ENCODE measurements at places on chromosomes 12 and 14.

DNA sequence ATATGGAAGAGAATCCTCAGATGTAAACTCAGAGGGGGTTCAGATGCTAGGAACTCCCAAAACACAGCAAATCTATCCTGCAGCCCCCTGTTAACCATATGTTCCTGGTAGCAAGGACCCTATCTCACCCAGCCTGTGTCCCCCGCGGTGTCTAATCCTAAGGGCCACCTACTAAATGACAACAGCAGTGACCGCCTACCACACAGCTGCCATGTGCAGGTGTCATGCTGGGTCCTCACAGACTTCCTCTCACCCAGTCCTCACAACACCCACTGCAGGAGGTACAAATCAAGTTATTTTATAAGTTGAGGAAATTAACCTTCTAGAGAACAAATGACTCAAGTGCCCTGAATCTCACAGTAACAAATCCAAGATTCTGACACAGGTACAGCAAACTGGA, 73.9 kb downstream of the ITPK1 start:
- no peak for DNase-seq

- DNase-seq: no peak
Measured at GRCh38 chr12:54141431-54142113, 47.2 kb downstream of the SMUG1 start.

DNA sequence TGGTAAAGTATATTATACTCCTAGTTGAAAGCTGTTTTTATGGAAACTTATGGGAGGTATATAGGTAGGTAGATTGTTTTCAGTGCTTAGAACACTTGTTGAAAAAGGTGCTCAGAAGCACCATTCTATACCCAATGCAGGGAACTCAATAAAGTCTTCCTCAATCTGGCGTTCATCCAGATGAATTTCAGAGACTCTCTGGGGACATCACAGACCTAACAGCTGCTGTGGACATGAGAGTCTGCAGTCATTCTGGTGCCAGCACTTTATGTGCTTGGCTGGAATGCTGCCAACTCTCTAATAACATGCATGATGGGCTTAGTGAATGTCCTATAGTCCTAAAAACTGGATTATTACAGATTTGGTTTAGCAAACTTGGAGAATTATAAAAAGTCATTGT, 115.9 kb downstream of the NTN4 start:
- no peak for DNase-seq

DNA sequence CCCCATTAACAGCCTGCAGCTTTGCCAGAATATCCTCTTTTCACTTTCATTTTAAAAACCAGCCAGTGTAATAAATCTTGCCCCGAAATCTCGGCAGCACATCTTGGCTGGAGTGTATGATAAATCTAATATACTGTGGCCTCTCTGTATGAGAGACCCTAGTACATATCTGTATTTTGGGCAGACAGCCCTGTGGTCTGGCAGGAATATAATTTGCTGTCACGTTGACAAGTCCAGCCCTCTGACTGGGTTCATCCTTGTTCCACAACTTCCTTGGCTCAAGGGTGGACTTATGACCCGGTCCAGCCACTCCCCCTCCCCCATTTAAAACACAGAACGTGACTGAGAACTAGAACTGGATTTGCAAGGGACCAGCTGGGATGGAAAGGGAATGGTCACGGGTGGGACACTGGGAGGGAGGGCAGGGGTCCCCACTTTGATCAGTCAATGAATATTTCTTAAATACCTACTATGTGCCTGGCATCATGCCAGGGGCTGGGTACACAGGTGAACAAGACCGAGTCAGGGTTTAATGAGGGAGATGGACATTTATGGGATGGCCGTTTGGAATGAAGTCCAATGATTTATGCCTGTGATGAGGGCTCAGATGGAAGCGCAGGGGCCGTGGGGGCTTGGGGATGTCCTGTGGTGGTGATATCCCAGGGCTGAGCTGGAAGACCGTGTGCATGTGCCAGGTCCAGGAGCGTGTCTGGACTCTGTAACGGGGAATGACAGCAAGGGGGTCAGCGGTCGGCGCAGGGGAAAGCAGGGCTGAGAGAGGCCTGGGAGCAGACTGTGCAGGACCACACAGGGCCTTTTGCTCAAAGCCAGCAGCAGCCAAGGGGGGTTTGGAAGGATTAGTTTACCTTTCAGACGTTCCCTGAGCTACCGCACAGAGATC, 190.5 kb downstream of the PHETA1 start:
- no peak for DNase-seq

DNA sequence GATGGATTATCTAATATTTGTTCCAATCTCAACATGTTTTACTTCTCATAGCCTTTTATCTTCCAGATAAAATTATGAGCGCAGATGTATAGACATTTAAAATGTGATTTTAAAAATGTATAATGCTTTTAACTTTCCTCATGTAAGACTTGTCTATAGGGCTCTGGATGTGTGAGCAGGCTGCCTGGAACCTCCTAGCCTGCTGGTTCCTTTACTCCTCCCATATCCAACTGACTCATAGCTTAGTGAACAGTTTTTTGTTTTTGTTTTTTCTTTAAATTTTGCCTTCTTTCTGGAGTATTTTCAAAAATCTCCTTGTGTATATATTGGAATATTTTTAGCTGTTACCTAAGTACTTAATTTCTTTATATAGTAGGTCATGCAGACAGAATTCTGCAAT, 115.4 kb downstream of the PDE3A start:
- no peak for DNase-seq

DNA sequence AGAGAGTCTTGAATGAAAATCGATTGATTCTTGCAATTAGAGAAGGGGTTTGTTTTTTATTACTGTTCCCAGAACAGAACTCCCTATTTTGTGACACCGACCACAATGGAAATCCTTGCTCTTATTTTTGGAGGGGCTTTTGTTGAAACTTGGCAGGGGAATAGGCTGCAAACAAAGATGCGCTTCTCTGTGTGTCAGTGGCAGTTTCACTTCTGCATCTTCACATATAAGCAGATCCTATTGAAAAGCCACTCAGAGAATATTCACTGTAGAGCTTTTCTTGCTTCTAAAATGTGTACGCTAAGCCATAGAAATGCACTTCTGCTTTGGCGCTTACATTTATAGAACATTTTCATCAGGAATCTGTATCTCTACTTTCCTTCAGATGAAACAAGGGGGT, 1822.4 kb upstream of the SEL1L start:
- DNase-seq: no peak

DNA sequence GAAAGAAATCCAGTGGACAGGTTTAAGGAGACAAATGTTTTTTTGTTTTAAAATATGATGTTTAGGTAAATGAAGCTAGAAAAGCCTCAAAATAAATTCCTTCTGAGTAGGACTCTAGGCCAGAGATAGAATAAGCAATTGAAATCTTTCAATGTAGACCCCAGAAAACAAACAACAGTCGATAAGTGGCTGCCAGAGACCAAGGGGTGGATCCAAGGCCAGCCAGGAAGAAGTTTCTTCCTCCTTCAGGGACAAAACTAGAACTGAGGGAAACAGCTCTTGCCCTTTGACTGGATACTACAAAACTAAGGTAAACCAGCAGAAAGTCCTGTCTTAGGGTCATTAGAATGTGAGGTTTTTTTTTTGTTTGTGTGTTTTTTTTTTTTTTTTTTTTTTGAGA, 481.6 kb downstream of the RAD51B start:
- DNase-seq: no peak

- DNase-seq: no peak
Measured at GRCh38 chr14:92482621-92483319, 30.8 kb upstream of the RIN3 start.

- no peak for DNase-seq
Measured at GRCh38 chr14:69034612-69035262, 55.6 kb upstream of the ACTN1 start.

DNA sequence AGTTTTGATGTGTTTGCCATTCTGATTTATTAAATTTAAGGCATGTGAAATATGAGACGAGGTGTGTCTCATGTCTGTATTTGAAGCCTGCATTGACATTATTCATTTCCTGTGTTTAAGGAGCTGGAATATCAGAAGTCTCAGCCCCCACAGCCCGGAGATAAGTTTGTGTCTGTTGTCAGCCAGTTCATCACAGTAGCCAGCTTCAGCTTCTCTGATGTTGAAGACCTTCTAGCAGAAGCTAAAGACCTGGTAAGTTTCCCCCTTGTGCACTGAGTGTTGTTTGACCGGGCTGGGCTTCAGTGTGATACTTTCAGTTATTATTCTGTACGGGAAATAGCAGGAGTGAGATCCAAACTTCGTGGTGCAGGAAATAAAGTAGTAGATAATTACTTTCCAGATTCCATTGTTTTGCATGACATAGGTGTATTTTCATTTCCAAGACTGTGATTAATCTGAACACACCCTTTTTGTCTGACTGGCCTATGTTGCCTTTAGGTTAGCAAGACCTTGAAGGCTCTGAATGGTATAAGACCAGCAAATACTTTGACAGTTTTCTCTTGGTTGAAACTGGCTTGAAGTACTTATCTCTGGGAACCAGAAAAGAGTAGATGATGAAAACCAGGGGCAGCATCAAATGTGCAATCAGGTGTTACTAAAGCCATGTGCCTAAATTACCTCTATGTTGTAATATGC, 101.5 kb downstream of the GPR135 start:
- DNase-seq: no peak

- no peak for DNase-seq
Measured at GRCh38 chr12:107109726-107110719, 16.7 kb upstream of the CRY1 start.

- peak; percentile 51 for DNase-seq
Measured at GRCh38 chr14:105890474-105891220, 364.3 kb downstream of the TMEM121 start.

DNA sequence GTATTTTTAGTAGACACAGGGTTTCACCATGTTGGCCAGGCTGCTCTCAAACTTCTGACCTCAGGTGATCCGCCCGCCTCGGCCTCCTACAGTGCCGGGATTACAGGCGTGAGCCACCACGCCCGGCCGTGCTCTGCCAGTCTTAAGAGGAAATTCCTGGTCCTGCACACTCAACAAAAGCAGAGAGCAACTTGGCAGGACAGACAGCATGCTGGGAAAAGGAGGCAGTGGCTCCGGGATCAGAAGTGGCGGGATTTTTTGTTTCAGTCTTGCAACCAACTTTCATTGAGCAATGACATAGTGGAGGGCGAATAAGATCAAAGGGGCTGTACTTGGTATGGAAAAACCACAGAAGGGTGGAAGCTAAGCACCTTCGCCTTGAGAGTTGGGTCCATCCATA, 2.1 kb downstream of the CKAP4 start:
- peak; percentile 87 for DNase-seq

All from upper lobe of right lung (tissue), 1 donor.